ENCODE measurements at places on chromosomes 4 and X.

DNA sequence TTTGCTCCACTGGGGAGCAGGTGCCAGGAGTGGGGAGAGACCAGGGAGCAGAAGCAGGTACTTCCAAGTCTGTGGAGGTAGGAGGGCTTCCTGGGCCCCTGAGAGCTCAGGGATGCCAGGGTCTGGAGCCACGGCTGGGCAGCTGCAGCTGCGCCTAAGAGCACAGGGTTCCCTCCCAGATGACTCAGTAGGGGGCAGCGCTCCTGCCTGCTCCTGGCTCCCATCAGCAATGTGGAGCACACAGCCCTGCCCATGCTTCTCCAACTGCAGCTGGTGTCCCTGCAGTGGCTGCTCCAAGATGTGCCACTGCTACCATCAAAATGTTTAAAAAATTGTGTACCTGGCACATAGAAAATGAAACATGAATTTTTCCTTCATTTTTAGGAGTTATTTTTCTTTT is 1028.2 kb downstream of the PCDH7 start:
- DNase-seq = no peak

DNA sequence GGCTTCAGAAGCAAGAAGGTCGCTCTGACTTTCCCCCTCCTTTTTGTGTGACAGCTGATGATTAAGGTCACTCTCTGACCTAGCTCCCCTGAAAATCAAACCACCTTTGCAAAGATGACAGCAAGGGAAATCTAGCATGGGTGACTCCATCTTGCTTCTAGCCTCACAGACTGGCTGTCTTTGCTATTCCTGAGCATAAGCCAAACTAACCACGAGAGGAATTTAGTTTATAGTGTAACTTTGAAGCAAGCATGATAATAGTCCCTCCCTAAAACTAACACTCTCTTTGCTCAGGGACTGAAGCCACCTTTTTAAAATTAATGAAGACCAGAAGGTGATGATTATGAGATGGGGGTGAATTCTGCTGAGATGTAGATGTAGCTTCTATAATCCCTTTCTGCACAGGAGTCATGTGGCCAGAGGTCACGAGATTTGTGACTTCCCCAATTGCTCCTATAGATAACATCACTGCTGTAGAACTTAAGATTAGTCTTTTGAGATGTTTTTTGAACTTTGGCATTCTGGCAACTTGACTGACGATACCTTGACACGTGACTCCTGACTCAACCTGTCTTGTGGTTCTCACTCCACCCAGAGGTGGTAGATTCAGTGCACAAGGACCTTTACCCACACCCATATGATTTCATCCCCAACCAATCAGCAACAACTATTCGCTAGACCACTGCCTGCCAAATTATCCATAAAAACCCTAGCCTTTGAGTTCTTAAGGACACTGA is 14.9 kb upstream of the PDE5A start:
- DNase-seq = no peak

DNA sequence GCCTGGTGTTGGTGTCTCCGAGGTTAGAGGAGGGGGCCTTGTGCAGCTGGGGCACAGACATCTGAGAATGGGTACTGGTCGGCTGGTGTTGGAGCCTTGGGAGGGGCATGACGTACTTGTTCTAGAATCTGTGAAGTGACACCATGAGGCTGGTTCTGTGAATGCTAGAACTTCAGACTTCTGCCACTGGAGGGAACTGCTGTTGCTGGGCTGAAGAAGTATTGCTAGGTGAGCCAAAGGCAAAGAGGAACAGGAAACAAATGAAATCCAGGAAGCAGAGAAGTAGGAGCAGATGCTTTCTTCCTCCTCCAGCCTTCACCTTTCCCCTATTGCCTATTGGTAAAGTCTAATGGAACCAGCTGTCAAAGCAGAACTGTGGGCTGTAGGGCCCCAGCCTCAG is 120.9 kb upstream of the DDIT4L start:
- DNase-seq = no peak

DNA sequence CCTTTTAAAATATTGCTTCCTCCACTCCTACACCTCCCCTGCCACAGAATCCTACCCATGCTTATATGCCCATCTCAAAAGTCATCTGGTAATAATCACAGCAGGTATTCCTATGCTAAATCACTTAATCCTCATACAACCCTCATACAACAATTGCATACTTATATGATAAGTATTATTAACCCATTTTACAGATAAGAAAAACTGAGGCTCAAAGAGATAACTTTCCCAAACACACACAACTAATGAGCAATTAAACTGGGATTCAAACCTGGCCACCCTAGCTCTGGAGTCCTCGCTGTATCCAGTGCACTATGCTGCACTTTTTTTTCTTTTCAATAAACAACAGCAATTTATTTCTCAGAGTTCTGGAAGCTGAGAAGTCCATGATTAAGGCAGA is 99.8 kb upstream of the TSPAN5 start:
- DNase-seq = no peak

DNA sequence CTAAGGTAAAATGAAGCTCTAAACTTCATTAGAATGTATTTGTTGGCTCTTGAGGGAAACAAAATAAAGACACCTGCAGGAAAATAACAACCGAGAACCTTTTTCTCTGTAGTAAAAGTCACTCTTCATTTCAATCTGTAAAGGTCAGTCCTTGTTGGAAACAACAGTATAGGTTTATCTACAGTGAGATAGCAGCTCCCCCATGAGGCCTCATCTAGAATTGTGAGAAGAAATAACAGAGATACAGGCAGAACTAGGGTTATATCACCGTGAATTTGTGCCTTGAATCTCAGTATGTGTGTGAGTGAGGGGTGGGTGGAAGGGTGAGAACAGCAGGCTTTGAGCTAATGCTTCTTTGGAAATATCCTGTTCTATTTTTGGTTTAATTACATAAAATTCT is 107.8 kb upstream of the FMR1 start:
- peak; percentile 17 for DNase-seq

DNA sequence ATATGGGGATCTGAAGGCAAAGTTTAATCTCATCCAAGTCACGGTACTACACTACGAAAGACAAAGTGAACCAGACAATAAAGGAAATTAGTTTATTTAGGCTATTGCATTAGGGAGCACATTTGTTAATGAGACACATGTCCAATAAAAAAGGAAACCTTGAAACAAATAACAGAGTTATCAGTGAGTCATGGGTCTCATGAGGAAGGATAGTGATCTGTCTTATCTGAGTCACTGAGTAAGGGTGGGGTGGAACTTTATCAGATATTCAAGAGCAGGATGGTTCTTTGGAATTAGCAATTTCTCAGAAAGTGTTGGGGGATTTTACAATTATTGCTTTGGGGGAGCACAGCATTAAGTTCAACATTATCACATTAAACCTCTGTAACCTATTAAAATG is 188.9 kb upstream of the IL1RAPL1 start:
- DNase-seq = no peak

GRCh38 chrX:103556963-103557612 is 28.2 kb upstream of the TCEAL4 start:
- DNase-seq = no peak

DNA sequence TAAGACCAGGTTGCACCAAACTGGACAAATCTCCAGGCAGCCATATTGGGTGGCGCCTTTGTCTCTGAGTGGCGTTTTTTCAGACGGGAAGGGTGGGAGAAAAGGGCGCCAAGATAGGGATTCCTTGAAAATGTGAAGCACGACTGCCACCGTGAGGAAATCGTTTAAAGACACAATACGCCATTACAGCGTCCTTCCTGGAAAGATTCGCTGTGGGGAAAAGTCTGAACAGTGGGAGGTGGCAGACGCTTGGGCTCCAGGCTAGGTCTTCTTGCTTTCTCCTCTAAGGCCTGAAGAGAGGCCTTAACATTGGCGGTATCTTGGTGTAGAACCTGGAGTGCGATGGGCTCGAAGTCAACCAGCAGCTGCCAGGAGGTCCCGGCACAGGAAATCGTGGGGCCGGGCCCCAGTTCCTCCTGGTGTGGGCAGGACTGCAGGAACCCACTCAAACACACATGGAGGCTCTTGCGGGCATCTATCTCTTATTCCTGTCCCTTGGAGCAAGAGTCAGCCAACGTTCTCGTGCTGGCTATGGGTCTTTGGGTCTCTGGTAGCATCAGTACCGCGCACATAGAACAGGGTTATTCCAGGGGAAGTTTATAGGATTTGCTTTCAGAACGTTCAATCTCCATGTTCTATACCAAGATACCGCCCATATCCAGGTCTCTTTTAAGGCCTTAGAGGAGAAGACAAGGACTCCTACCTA is 208.8 kb downstream of the OR13H1 start:
- DNase-seq = no peak

DNA sequence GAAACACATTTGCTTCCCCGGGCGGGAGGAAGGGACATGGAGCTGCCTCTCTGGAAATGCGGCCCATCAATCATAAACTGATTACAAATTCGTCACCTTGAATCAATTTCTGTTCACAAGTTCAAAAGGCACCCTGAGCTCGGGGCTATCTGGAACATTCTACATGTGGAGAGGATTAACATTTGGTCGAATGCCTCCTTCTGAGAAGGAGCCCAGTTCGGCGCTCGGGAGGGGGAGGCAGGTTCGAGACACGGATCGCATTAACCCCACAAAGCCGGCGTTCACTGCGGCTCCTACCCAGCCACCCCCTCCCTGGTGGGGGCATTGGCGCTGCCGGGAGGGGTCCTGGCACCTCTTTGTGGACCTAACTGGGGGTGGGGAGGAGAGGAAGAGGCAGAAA is 108.0 kb downstream of the CPZ start:
- no peak for DNase-seq

DNA sequence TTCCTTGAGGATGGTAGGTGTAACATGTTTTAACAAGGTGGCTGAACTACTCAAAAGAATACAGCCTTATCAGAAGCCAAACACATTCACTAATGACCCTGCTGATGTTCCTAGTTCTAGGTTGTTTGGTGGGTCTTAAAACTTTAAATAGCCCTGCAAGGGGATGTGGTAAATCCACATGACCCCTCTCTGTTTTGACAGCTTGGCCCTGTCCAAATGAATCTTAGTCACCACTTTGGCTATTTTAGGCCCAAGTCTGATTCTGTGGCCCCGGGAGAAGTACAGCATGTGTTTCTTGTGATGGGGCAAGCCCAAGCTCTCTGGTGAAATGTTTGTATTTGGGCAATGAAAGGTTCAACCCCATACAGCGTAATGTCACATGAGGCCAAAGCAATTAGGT is 54.5 kb upstream of the GPR34 start:
- no peak for DNase-seq
